ENCODE measurements at places on chromosomes 11 and 22.

- DNase-seq = peak; percentile 54
Observed at GRCh38 chr11:93921695-93922468, 71.5 kb upstream of the VSTM5 start.

- no peak for DNase-seq
Observed at GRCh38 chr11:26702406-26702805, 19.5 kb downstream of the SLC5A12 start.

DNA sequence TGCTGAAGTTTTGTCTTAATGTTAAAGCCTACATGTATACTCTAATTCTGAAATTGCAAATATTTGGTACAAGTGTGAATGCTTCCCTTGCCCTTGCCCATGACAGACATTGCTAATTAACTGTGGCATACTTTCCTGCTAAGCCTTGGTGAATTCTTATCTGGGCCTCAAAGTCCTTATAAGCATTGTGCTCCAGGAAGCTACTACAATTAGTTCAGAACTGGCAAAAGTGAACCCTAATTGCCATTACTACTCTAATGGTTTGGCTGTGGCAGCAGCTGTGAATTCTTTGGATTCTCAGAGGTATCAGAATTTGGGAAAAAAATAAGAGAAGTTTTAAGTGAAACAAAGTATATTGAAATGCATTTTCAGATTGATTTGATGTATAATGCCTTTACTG is 24.3 kb downstream of the EMSY start:
- DNase-seq = no peak

- no peak for DNase-seq
Observed at GRCh38 chr11:32172041-32172847, 81.4 kb downstream of the RCN1 start.

DNA sequence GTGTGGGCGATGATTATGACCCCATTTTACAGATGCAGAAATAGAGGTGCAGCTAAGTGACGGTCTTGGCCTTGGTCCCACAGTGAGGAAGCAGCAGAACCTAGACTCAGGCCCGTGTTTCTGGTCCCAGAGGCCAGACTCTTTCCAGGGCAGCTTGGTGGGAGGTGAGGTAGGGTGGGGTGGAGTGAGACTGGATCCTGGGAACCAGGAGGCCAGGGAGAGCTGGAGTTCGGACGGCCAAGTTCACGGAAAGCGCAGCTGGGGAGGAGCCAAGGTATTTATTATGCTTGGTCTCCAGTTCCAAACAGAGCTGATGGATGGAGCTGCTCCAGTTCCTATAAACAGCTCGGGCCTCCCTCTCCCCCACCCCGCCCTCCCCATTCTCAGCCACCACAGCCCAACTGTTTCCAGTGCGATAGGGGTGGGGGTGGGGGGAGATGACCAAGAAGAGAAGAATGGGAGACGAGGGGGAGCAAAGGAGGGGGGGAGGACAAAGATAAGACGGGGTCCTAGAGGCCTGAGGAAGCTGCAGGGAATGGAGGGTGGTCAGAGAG is 16.2 kb downstream of the LRRC32 start:
- peak; percentile 4 for DNase-seq

GRCh38 chr11:111982019-111982464 is 43.2 kb upstream of the DLAT start:
- peak; percentile 63 for DNase-seq

- DNase-seq = no peak
Observed at GRCh38 chr11:35540526-35540925, 15.1 kb upstream of the PAMR1 start.

All from glutamatergic neuron (in vitro differentiated cells).